ENCODE measurements at places on chromosomes 6 and 20.

DNA sequence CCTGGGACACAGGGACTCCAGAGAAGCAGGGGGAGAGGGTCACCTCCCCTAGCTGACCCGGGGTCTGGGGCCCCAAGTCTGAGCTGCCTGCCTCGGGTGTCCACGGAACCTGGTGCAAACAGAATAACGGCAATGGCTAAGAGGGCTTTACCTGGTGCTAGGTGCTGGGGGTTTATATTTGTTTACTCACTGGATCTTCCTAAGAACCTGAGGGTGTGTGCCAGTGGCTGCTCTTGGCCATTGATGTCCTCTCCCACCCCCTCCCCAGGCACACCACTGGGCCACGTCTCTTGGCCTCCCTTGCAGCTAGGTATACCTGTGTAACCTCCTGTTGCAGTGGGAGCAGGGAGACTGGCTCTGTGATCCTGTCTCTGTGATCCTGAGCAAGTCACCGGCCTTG is 157.9 kb upstream of the MLN start:
- no peak for DNase-seq

GRCh38 chr6:157699777-157700636 is 123.0 kb upstream of the SNX9 start:
- no peak for DNase-seq

- no peak for DNase-seq
These were observed 65.5 kb upstream of the GCM1 start for GRCh38 chr6:53214172-53214571.

- no peak for DNase-seq
These were observed 3.8 kb upstream of the AFG1L start for GRCh38 chr6:108291091-108291490.

GRCh38 chr6:148962854-148963515 is 216.2 kb downstream of the UST start:
- no peak for DNase-seq

GRCh38 chr20:49247792-49248191 is 28.6 kb downstream of the DDX27 start:
- DNase-seq, result no peak

GRCh38 chr20:12410783-12411182 is 493.1 kb downstream of the BTBD3 start:
- DNase-seq, result no peak

- DNase-seq, result no peak
These were observed 156.9 kb downstream of the VEGFA start for GRCh38 chr6:43926634-43927531.

- DNase-seq, result no peak
These were observed 60.3 kb downstream of the ERMARD start for GRCh38 chr6:169811521-169812256.

DNA sequence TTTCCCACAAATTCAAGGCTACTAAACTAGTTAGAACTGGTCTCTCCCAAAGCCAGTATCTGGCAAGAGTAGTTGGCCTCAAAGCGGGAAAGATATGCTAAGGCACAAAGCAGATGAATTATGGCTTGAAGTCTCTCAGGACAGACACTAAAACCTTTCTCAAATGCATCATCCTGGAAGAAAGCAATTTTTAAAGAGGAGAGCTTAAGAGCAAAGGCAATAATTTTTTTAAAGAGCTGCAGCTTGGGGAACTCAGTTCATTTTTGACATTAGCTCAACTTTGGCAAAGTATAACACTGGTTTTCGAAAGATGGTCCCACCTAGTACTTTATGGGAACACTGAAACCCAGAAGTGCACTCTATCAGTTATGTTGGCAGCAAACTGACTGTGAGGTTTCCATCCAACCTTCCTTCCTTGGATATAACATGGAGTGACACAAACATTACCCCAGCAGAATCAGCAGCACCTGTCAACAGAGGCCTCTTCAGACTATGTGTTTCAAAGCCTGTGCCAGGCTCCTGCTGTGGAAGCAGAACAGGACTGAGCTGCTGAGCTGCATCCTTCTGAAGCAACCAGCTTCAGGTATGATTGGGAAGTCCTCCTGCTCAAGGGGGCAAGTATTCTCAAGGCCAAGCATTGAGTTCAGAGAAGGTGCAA is 852.3 kb upstream of the HS3ST5 start:
- DNase-seq, result no peak

- no peak for DNase-seq
These were observed 20.7 kb upstream of the TBC1D22B start for GRCh38 chr6:37236921-37237320.

GRCh38 chr6:14883921-14884320 is 361.9 kb upstream of the JARID2 start:
- no peak for DNase-seq

DNA sequence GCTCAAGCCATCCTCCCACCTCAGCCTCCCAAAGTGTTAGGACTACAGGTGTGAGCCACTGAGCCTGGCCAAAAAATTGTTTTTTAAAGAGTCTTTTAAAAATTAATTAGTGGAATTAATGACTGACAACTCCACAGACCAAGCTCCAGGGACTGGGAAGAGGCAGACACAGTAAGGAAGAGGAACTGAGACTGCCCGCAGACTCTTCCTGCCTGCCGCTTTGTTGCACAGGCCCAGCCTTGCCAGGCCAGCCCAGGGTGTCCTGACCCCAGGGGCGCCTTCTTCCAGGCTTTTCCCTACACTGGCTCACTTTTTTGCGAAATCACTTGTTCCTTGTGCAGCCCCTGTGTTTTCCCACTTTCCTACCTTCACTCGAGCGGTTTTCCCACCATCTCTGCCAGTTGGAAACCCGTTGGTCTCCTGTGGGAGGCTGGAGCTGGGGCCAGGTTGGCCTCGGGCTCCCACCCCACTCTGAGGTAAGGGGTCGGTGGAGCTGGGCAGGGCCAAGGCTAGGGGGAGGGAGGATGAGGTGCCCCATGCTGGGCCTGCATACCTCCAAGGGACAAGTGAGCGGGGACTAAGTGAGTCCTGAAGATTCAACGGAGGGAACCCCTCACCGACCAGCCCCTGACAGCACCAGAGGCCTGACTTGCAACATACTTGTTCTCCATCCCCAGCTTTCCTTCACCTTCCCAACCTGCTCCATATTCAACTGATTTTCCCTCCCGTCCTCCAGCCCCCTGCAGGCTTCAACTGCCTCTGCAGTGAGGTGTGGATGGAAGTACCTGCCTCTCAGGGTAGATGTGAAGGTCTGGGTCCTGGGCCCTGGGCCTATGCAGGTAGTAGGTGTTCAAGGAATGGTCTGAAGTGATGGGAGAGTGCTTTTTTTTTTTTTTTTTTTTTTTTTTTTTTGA is 23.5 kb upstream of the SMIM29 start:
- DNase-seq, result no peak

DNA sequence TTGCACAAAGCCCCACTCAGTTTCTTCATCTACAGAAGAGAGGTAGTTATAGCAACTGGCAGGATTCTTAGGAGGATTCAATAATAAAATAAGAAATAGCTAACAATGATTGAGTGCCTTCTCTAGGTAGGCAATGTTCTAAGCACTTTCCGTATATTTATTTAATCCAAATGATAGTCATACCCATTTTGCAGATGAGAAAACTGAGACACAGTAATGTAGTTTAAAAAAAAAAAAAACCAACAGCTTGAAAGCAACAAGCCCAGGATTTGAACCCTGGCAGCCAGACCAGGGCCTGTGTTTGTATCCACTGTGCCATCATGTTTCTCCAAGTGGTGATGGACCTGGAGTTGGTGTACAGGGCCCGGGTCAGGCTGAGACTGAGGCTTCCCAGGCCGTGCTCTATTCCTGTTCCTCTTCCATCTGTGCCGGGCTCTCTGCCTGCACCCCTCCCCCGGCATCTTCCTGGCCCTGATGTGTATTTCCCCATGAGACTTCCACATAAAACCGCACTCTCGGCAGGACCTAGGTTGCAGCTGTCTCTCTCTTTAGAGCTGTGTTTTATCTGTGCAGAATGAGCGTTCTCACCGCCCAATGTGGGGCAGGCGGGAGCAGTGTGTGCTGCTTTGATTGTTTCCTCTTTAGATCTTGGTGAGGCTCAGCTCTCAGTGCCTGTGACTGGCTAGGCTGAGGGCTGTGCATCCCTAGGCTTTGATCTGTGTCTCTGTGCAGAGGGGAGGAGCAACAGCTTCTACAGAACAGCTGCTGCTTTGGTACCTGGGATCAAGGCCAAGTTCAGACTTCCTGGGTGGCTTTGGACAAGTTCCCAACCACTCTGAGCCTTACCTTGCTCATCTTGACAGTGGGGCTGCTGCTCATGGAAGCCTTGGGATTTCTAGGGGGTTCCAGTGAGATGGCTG is 49.5 kb downstream of the TOX2 start:
- no peak for DNase-seq

GRCh38 chr6:40887079-40887791 is 151.8 kb downstream of the UNC5CL start:
- no peak for DNase-seq

DNA sequence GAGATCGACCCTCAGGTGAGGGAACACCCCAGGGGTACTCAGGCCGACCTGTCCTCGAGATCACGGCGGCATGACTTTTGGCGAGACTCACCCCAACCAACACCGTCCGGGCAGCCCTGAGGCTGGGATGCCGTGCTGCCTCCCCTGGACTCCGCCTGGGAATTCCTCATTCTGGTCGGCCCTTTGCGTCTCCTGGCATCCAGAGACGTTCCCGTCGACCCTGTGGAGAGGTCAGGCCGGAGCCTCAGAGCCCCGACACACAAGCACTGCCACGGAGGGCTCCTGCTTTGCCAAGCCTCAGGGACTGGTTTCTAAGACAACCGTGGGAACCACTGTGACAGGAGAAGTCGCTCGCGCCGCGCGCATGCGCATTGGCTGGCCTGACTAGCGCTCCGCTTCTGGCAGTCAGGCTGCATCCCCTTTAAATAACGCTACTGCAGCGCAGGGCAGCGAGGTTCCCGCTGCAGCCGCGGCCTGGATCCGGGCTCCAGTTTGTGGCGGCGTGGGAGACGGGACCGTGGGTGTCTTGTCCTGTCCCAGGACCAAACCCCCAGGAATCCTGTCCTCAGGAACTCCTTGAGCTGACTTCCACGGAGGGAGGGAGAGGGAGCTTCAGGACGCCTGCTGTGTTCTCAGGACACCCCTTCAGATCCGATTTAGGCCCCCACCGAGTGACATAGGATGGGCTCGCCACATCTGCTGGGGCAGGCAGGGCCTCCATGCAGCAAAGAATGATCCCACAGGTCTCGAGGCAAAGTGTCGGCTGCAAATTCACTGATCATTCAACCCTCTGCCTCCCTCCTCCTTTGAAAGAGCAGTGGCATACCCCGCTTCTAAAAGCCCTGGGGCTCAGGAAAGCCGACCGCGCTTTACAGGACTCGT is 163.2 kb upstream of the ZNF337 start:
- no peak for DNase-seq

GRCh38 chr20:41261790-41262717 is 55.5 kb downstream of the ZHX3 start:
- no peak for DNase-seq

GRCh38 chr20:57704245-57704644 is 5.6 kb downstream of the PMEPA1 start:
- no peak for DNase-seq

DNA sequence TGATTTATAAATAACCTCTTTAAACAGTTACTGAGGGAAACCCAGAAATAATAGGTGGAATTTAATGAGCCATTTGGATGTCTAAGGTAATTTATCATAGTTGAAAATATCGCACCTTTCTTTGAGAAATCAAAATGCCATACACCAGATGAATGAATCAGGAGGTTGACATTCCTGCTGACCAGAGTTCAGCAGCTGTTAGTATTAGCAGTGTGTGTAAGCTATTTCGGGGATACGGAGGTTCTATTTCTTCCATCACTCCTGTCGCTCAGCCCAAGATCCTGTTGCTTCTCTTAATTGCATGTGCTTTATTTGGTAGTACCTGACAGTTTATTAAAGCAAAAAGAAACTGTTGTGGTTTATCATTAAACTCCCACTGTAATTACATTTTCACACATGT is 67.1 kb downstream of the HDGFL1 start:
- no peak for DNase-seq

DNA sequence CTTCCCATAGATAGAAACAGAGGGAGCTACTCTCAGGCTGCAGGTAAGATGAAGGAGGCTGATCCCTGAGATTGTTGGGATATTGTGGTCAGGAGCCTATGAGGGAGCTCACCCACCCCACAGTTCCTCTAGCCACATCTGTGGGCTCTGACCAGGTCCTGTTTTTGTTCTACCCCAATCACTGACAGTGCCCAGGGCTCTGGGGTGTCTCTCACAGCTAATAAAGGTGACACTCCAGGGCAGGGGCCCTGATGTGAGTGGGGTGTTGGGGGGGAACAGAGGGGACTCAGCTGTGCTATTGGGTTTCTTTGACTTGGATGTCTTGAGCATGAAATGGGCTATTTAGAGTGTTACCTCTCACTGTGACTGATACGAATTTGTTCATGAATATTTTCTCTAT is 2.8 kb downstream of the HLA-F start:
- DNase-seq, result no peak

- no peak for DNase-seq
These were observed 46.3 kb downstream of the TULP4 start for GRCh38 chr6:158358450-158359077.

DNA sequence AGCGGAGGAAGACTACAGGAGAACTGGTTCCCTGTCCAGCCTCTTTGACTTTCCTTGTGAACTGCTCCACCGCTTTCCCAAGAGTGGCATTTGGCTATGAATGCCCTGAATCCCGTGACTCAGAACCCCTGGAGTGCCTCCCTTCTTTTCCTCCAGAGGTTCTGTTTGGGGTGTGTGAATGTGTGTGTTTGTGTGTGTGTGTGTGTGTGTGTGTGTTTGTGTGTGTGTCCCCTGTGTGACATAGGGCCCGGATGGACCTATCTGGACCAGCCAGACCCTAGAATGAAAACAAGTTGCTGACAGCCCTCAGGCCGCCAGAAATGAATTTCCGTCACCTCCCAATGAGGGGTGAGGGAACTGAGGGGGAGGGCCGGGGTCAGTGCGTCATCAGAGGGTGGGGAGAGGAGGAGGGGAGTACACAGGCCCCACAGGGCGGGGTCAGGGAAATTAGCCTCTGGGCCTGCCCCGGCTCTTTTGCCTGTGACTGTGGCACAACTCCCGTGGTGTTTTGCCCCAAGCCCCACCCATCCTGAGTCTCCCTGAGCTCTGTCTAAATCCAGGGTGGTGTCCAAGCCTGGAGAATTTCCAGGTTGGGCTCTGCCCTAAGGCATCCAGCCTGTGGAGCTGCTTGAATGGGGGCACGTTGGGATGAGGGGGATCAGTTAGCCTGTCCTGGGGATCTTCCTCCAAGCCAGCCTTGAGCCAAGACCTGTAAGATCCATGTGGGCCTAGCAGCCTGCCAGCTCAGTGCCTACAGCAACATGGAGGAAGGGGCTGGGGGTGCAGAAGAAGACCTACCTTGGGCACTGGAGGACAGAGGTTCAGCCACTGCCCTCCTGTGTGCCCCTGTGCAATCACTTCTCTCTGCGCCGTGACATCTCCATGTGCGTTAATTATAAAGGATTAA is 15.2 kb upstream of the MRPS18A start:
- DNase-seq, result no peak

DNA sequence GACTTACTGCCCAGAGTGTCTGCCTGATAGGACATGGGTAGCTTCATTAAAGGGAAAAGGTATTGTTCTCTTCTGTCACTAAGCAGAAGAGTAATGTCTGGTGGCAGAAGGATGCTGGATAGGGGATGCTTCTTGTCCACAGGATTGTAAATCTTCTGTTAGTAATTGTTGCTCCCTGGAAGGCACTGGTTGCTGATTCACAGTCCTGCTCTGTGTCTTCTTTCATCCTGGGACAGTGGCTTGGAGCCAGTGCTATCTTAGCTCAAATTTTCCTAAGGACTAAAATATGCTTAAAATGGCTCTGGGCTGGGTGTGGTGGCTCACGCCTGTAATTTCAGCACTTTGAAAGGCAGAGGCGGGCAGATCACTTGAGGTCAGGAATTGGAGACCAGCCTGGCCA is 48.0 kb downstream of the SYTL3 start:
- DNase-seq, result no peak
